Activated T-cell treated with anti-CD3 and anti-CD28 coated beads, Interleukin-2, amount 50 U/mL, for 24 hours (primary cell): ENCODE measurements at places on chromosomes 3 and 15.
A peak's percentile ranks its signal among the peaks of the same experiment; 100 is the strongest.

DNA sequence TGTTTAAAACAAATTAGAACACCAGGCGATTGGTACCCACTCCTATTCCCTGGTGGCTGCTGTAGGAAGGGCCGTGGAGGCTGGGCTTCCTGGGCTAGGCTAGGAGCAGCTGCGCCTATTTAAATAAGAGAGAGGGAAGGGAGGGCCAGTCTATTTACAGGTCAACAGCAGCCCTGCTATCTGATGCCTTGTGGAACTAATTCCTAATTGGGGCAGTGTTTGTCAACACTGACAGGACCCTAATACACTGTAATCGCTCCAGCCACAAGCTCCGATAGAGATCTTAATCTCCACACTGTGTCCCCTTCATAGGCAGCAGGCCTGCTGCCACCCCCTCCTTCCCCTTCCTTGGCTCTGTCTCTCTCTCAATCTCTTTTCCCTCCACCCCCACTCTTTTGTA is 116.9 kb upstream of the SOX14 start:
- H3K27ac ChIP-seq, result no peak overlapping the region
- no peak for DNase-seq
- H3K4me1 ChIP-seq, result no peaks in the 10 kb centered on the region
- H3K27me3 ChIP-seq, result no peaks in the 10 kb centered on the region
- no peaks in the 10 kb centered on the region for H3K36me3 ChIP-seq

- peaks cover 18% of the 10 kb centered on the region for H3K4me1 ChIP-seq
- H3K27me3 ChIP-seq, result no peaks in the 10 kb centered on the region
- no peak for DNase-seq
These were observed 2.9 kb upstream of the PRRT3 start for GRCh38 chr3:9955067-9955502.

GRCh38 chr3:34567266-34567665 is 768.8 kb downstream of the PDCD6IP start:
- no peak for DNase-seq
- H3K27ac ChIP-seq, result no peak overlapping the region

DNA sequence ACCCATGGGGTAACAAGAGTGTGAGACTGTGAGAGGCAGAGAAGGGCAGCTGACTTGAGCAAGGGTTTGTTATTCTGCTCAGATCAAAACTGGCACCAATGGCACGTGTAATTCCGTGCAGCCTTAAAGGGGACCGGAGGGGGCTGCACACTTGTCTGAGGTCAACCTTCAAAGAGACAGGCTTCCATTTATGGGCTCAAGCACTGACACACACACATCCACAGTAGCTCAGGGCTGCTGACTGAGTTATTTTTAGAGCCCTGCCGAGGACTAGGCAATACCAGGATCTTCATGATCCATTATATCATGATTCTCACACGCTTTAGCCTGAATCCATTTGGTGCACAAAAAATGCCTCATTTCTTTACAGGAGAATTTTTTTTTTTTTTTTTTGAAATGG is 20.6 kb upstream of the SPTBN5 start:
- peaks cover 13% of the 10 kb centered on the region for H3K4me1 ChIP-seq
- no peak overlapping the region for H3K4me3 ChIP-seq
- H3K27me3 ChIP-seq, result no peaks in the 10 kb centered on the region
- no peak for DNase-seq
- no peak overlapping the region for H3K27ac ChIP-seq

- DNase-seq, result no peak
- H3K4me3 ChIP-seq, result no peak overlapping the region
- H3K27me3 ChIP-seq, result no peaks in the 10 kb centered on the region
- peak overlapping the region; percentile 75 for H3K27ac ChIP-seq
- H3K4me1 ChIP-seq, result peaks cover 9% of the 10 kb centered on the region
These were observed 21.0 kb downstream of the C2CD4A start for GRCh38 chr15:62087671-62088352.

DNA sequence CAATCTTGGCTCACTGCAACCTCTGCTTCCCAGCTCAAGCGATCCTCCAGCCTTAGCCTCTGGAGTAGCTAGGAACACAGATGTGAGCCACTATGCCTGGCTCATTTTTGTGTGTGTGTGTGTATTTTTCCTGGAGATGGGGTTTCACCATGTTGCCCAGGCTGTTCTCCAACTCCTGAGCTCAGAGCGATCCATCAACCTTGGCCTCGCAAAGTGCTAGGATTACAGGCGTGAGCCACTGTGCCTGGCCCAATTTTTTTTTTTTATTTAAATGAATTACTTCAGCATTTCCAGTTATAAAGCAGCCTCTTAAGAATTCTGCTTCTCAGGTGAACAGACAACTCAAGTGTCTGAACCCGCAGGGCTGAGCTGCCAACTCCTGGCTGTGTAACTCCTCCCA is 20.1 kb upstream of the ST3GAL6 start:
- no peaks in the 10 kb centered on the region for H3K36me3 ChIP-seq
- DNase-seq, result no peak
- no peaks in the 10 kb centered on the region for H3K4me1 ChIP-seq
- peaks cover 10% of the 10 kb centered on the region for H3K27me3 ChIP-seq
- no peak overlapping the region for H3K4me3 ChIP-seq

- no peak for DNase-seq
- H3K27me3 ChIP-seq, result no peaks in the 10 kb centered on the region
- H3K4me3 ChIP-seq, result no peak overlapping the region
- peaks cover 78% of the 10 kb centered on the region for H3K36me3 ChIP-seq
- H3K4me1 ChIP-seq, result peaks cover 54% of the 10 kb centered on the region
- H3K27ac ChIP-seq, result no peak overlapping the region
These were observed 29.5 kb downstream of the GLB1 start for GRCh38 chr3:33067484-33067883.

- H3K36me3 ChIP-seq, result no peaks in the 10 kb centered on the region
- H3K4me1 ChIP-seq, result no peaks in the 10 kb centered on the region
These were observed 94.9 kb downstream of the BCHE start for GRCh38 chr3:165742351-165742750.

DNA sequence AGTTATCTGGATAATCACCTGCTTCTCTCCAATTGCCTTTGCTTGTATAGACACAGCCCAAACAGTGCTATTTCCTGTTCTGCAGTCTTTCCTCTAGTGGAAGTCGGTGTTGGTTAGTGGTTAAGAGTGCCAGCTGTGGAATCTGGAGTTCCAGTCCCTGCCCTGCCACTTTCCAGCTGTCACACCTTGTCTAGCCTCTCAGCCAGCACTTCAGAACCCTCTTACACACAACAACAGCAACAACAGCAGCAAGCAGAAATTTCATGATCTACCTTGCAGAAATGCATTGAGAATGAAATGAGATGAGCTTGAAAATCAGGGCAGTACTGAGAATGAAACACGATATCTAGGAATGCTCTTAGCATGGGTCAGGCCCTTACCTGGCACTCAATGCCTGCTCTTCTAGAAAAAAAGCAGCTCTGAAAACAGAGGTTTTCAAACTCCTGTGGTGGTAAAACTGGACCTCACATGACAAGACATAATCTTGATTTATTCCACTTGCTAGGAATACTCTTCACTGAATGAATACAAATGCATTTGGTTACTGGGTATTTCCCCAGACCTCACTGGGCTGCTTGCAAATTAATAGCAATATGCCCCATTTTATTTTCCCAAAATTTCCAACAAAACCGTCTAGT is 3.3 kb upstream of the WNT5A start:
- no peak for DNase-seq
- no peaks in the 10 kb centered on the region for H3K36me3 ChIP-seq
- no peak overlapping the region for H3K4me3 ChIP-seq

DNA sequence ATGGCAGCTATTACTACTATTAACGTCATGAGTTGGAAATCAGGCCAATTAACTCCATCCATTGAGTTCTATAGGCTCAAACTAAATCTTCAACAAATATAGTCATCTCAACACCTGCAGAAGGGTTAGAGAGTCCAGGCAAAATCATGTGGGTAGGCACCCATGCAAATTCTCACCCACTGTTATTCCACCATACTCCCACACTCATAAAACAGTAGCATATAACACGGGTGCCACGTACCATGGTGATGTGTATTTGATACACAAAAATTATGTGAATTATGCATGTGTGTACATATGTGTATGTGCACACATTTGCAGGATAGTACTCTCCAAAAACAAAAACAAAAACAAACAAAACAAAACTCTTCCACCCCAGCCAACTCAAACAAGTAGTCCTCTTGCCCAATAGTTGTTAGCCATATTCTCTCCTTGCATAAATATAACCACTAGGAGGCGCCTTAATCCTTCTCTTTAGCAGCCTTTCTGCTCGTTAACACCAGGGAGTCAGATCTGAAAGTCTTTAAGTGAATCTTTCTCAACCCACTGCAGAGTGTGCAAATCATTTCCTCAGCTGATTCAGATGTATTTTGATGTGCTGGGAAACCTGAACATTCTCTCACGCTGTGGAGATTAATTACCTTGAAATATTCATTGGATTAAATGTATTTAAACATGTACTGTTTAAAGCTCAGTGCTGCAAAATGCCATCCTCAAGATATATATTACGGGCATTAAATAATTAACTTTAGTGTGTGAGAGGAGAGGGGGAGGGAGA is 38.0 kb upstream of the COPB2 start:
- H3K4me3 ChIP-seq, result no peak overlapping the region
- H3K36me3 ChIP-seq, result peaks cover 6% of the 10 kb centered on the region
- no peaks in the 10 kb centered on the region for H3K27me3 ChIP-seq
- H3K4me1 ChIP-seq, result no peaks in the 10 kb centered on the region

DNA sequence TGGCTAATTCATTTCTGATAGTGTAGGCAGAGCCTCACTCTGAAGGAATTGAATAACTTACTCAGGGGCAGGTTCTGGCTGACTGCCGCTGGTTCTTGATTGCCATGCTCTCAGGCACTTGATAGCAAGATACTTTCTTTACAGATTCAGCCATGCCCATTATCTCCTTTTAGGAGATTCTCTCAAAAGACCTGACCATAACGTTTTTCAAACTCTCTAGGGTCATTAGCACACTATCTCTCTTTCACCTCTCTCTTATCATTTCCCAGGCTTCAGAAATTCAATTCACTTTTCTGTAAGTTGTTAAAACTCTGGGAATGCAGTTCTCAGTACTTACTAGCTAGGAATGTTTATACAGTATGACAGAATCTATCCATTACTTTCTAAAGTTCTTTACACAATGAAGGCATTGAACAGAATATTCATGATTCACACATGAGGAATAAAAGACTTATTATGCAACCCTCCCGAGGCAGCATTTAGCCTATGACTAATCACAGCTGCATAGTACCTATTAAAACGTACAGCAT is 850.3 kb upstream of the CADM2 start:
- H3K27ac ChIP-seq, result no peak overlapping the region
- no peak overlapping the region for H3K4me3 ChIP-seq
- H3K4me1 ChIP-seq, result no peaks in the 10 kb centered on the region
- DNase-seq, result no peak
- H3K27me3 ChIP-seq, result no peaks in the 10 kb centered on the region

DNA sequence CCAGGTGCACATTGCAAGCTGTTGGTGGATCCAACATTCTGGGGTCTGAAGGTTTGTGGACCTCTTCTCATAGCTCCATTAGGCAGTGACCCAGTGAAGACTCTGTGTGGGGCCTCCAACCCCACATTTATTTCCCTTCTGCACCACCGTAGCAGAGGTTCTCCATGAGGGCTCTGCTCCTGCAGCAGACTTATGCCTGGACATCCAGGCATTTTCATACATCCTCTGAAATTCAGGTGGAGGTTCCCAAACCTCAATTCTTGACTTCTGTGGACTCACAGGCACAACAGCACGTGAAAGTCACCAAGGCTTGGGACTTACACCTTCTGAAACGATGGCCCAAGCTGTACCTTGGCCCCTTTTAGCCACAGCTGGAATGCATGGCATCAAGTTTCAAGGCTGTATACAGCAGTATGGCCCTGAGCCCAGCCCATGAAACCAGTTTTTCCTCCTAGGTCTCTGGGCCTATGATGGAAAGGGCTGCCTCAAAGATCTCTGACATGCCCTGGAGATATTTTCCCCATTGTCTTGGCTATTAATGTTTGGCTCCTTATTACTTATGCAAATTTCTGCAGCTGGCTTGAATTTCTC is 30.2 kb downstream of the CLDN1 start:
- H3K27ac ChIP-seq, result no peak overlapping the region
- no peak overlapping the region for H3K4me3 ChIP-seq
- peaks cover 5% of the 10 kb centered on the region for H3K27me3 ChIP-seq
- H3K4me1 ChIP-seq, result no peaks in the 10 kb centered on the region

DNA sequence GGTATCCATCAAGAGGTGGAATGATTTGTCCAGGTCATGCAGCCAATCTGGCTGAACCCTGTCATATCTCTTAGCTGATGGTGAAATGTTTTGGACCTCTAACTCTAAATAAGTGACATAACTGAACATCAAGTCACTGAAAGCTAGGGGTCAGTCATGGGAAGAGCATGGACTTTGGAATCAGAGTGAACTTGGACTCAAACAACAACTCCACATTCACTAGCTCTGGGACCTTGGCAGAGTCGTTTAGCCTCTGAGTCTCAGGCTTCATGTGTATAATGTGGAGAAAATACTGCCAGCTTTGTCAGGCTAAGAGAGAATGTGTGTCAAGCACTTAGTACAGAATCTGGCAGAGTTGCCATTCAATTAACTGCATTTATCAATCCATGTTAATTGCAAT is 557.8 kb upstream of the CFAP20DC start:
- H3K4me3 ChIP-seq, result no peak overlapping the region
- H3K27ac ChIP-seq, result no peak overlapping the region
- H3K27me3 ChIP-seq, result no peaks in the 10 kb centered on the region
- no peak for DNase-seq
- H3K36me3 ChIP-seq, result no peaks in the 10 kb centered on the region

- H3K27me3 ChIP-seq, result no peaks in the 10 kb centered on the region
- no peaks in the 10 kb centered on the region for H3K36me3 ChIP-seq
- H3K27ac ChIP-seq, result no peak overlapping the region
- DNase-seq, result no peak
- H3K4me1 ChIP-seq, result no peaks in the 10 kb centered on the region
These were observed 391.0 kb downstream of the ZIC4 start for GRCh38 chr3:147015334-147015733.

DNA sequence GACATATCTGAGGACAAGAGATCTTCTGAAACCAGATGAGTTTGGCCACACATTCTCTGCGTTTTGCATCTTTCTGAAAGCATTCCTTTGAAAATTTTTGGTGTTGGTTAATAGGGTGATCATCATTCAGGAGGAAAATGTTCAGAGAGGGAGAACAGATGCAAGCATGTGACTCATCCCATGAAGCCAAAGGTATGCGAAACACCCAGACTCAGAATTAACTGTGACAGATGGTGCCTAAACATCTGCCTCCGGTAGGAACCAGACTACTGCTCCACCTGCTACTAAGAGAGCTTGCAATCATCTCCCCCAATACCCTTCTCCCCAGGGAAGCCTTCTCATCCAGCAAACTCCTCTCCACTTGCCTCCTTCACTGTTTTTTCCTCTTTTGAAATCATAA is 46.2 kb downstream of the TRIM69 start:
- H3K4me1 ChIP-seq, result peaks cover 40% of the 10 kb centered on the region
- no peaks in the 10 kb centered on the region for H3K27me3 ChIP-seq
- no peak overlapping the region for H3K27ac ChIP-seq
- no peak for DNase-seq
- H3K4me3 ChIP-seq, result no peak overlapping the region

DNA sequence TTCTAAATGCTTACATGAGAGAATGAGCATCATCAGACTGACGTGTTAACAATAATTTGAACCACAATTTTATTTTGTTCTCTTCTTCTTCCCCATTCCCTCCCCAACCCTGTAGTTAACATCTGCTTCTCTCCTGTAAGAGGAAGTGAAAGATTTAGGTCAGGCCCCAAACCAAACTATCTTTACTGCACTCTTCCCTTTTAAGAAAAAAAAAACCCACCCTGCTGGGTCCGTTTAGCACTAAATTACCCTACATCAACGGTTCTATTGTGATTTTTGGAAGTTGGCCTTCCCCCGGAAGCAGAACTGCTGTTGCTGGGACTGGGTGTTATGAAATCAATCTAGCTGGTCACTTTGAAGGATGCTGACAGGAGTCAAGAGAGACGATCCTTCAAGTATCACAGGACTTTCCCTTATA is 49.4 kb downstream of the NFKBIZ start:
- no peak for DNase-seq
- no peaks in the 10 kb centered on the region for H3K36me3 ChIP-seq
- H3K4me3 ChIP-seq, result no peak overlapping the region
- no peaks in the 10 kb centered on the region for H3K27me3 ChIP-seq
